ENCODE measurements at places on chromosomes 5 and 9.

DNA sequence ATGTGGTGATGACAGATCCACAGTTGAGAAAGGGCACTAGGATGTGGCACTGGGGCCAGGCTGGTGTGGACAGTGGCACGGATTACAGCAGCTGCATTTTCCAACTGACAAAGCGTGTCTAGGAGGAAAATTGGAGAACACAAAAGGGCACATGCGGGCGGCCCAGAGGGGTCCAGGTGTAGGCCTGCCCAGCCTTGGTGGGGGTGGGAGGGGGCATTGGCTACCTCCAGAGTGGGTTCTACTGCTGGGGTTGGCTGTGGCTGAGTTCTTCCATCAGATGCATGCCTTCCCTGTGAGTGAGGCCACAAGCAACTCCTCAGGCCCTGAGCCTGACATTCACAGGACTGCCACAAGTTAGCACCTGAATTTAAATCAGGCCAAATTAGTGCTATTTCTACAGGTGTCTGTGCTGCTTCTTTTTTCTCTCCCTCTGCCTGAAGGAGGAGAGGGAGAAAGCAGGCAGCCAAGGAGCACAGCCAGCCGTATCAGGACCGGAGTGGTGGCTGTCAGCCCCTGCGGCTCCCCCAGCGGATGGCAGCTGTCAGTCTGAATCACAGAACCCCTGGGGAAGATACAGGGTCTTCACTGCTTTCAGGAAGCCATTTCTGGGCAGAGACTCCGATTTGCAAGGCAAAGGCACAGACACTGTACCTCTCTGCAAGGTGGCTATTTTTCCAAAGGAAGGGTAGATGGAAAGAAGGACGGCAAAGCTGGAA, 464.2 kb downstream of the SPOCK1 start:
- no peaks in the 10 kb centered on the region for H3K27me3 ChIP-seq
- no peak overlapping the region for H3K27ac ChIP-seq
- no peak for DNase-seq
- no peak overlapping the region for H3K4me3 ChIP-seq
- peaks cover 6% of the 10 kb centered on the region for H3K4me1 ChIP-seq

GRCh38 chr5:179862296-179862695, 3.7 kb upstream of the MRNIP start:
- H3K4me1 ChIP-seq, result peaks cover 1% of the 10 kb centered on the region
- no peak overlapping the region for H3K27ac ChIP-seq
- H3K36me3 ChIP-seq, result peaks cover 56% of the 10 kb centered on the region
- no peak for DNase-seq
- H3K4me3 ChIP-seq, result no peak overlapping the region

DNA sequence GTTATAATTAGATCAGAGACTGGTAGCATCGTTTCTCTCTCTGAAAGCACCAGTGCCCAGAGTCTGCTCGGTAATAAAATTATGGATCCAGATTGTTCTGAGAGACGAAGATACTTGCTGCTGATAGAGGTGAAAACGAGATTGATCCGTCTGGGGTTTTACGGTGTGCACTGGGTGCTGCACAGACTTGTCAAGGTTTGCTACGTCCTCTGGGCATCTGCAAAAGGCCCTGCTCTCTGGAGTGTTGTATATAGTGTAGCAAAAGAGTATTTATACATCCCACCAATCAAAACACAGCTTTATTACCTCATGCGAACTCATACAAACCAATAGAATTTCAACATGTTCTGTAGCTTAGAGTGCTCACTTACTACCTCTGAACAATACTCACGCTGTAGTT, 219.3 kb downstream of the PBX3 start:
- DNase-seq, result no peak
- peaks cover 65% of the 10 kb centered on the region for H3K36me3 ChIP-seq
- no peak overlapping the region for H3K4me3 ChIP-seq
- H3K27me3 ChIP-seq, result no peaks in the 10 kb centered on the region

DNA sequence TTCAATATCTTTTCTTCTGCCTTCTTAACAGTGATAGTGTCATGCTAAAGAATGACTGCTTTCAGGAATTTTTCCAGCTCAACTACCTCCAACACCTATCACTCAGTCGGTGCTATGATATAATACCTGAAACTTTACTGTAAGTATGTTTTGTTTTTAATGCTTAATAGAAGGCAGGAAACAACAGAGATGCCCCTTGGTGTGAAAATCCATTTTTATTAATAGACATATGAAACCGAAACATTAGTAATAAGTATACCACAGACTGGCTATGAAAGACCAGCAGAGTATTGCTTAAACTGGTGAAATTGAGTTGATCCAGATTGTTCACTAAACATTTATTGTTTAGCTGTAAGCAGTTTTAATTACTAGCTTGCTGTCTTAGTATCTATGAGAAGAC, 25.2 kb downstream of the SKP2 start:
- H3K27ac ChIP-seq, result no peak overlapping the region
- H3K27me3 ChIP-seq, result no peaks in the 10 kb centered on the region
- no peak for DNase-seq
- H3K4me1 ChIP-seq, result peaks cover 4% of the 10 kb centered on the region

DNA sequence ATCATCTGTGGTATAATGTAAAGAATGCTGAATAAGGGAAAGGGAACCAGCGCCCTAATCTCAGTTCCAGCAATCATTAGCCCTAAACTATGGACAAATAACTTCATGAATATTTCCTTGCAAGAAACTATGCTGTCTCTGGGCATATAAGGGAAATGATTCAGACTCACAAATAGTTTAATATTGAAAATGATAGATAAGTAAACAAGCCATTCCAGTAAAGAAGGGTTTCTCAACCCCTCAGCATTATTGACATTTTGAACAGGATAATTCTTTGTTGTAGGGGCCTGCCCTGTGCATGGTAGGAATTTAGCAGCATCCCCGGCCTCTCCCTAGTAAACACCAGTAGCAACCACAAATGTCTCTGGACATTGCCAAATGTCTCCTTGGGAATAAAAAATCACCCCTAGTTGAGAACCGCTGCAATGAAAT, 23.8 kb downstream of the C5 start:
- no peak overlapping the region for H3K27ac ChIP-seq
- H3K4me3 ChIP-seq, result no peak overlapping the region
- DNase-seq, result no peak
- no peaks in the 10 kb centered on the region for H3K27me3 ChIP-seq
- H3K36me3 ChIP-seq, result no peaks in the 10 kb centered on the region

DNA sequence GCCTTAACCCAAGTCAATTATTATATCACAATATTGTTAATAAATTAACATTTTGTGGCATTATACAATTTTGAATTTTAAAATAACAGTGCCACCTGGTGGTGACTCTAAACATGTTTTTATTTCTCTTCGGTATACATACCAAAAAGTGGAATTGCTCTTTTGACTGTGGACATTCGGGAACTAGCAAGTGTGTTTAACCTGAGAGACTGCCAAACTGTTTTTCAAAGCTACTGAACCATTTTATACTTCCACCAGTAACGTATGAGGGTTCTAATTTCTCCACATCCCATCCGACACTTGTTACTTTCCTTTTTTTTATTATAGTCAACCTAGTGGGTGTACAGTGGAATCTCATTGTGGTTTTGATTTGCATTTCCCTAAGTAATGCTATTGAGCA, 18.3 kb upstream of the HSDL2 start:
- H3K36me3 ChIP-seq, result no peaks in the 10 kb centered on the region
- DNase-seq, result no peak
- no peaks in the 10 kb centered on the region for H3K4me1 ChIP-seq

DNA sequence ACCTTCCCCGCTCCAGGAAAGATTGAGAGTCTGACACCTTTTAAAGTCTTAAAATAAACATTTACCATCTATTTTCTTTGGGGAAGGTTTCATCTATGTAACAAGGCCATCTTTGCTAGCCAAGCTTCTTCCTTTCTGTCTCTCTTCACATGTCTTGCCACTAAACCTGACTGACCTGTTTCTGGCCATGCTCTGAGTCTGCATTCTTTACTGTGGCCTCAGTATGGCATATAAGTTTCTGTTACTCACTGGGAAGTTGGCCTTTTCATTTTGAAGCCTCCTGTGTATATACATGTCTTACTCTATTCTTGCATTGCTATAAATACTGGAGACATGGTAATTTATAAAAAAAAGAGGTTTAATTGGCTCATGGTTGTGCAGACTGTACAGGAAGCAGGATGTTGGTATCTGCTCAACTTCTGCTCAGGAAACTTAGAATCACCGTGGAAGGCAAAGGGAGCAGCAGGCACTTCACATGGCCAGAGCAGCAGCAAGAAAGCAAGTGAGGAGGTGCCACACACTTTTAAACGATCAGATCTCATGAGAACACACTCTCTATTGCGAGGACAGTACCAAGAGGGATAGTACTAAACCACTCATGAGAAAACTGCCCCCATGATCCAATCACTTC, 48.1 kb downstream of the KCNV2 start:
- H3K27me3 ChIP-seq, result no peaks in the 10 kb centered on the region
- no peak overlapping the region for H3K4me3 ChIP-seq
- DNase-seq, result no peak
- no peak overlapping the region for H3K27ac ChIP-seq

Measured in neuronal stem cell (in vitro differentiated cells).